AG09309 (cell line): ENCODE measurements at places on chromosomes 2 and 18.

- no peak for DNase-seq
Observed at GRCh38 chr18:77059294-77059916, 73.2 kb downstream of the MBP start.

DNA sequence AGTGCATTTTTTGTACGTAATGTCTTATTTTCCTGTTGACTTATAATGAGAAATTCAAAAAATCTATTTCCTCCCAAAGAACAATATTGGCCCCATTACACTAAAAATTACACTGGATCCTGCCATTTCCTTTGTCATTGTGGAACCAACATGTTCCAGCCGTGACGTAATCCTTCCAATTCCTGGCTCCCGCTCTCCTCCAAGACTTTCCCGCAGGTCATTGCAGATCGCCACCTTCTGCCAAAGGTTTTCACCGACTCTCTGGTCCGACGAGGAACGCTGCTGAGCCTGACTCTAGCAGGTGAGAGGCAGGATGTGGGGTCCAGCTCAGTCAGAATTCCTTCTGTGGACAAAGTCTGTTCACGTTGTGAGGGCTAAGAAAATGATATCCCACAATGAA lies 38.0 kb downstream of the PTGR3 start:
- DNase-seq, result no peak

GRCh38 chr2:86241611-86242010 lies 42.4 kb downstream of the MRPL35 start:
- no peak for DNase-seq

- DNase-seq, result peak; percentile 45
Observed at GRCh38 chr18:28963481-28963880, 786.6 kb upstream of the CDH2 start.

GRCh38 chr2:177296040-177296439 lies 31.5 kb upstream of the NFE2L2 start:
- no peak for DNase-seq
